Caki2 (cell line): ENCODE measurements at places on chromosomes 13 and 19.

DNA sequence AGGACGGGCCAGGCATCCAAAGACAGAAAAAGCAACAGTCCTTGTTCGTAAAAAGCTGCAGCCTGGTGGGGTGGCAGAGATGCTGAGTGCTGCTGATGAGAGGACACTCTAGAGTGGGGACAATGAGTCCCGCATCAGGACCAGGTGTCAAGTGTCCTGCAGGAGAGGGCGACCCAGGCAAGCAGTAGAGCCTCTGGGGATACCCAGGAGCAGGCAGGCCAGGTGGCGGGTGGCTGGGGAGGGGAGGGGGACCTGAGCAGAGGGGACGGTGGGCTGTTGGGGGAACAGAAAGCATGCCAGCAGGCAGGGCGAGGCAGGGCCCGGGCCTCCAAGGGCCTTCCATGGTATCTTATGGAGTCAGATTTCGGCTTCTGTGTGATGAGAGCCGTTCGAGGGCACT, 35.8 kb downstream of the GGACT start:
- DNase-seq: no peak

DNA sequence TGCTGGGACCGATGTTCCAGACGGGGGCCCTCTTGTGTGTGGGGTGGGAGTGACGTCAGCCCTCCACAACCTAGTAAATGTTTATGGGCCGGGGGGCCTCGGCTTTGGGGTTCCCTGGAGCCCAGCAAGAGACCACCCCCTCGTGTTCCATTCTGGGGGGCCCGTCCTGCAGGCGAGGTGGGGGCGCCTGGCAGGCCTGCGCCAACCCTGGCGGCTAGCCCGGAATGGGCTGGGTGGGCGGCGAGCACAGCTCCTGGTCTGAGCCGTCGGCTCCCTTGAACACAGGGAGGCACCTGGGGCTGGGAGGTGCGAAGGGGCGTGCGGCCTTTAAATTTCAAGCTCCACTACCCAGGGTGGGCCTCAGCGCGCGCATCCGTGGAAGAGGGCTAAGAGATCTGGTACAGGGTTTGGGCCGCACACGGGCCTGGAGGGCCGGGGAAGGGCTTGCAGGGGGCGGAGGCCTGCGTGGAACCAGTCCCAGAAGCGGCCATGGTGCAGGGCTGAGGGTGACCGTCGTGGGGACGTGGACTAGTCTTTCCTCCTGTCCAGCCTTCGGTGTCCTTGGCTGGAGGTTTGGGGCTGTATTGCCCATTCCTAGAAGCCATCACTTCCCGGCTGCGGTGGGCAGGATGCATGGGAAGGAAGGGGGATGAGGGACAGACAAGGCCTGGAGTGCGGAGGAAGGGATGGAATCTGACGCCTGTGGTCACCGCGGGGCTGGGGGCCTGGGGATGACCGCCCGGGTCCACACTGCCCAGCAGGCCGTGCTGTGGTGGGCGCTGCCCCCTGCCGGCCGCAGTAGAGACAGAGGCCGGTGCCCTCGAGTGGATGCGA, 11.4 kb downstream of the NDUFA11 start:
- DNase-seq: peak; percentile 19

GRCh38 chr19:50694815-50695145, 24.8 kb downstream of the SHANK1 start:
- no peak for DNase-seq

DNA sequence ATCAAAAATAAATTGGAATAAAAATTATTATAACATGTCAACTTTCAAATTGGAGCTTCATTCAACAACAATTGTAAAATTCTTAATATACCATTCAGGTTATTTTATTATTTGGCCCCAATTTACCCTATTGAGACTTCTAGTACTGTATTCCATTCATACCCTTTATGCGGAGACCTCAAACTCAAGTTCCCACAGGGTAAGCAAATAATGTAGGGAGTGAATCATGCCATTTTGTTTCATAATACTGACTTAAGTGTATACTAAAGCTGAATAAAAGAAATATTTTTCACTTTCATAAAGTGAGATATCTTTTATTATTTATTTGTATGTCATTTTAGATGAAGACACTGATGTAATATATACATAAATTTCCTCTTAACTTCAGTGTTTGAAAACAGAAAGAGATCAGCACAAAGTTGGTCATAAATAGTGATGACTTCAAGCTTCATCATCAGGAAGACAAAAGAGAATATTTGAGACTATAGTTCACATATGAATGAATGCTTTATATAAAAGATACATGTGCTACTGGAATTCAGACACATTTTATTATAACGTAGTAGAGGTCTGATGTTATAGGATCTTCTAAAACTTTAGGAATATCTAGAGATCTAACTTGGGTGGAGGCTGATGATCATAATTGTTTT, 894.4 kb upstream of the PCDH9 start:
- DNase-seq: no peak

DNA sequence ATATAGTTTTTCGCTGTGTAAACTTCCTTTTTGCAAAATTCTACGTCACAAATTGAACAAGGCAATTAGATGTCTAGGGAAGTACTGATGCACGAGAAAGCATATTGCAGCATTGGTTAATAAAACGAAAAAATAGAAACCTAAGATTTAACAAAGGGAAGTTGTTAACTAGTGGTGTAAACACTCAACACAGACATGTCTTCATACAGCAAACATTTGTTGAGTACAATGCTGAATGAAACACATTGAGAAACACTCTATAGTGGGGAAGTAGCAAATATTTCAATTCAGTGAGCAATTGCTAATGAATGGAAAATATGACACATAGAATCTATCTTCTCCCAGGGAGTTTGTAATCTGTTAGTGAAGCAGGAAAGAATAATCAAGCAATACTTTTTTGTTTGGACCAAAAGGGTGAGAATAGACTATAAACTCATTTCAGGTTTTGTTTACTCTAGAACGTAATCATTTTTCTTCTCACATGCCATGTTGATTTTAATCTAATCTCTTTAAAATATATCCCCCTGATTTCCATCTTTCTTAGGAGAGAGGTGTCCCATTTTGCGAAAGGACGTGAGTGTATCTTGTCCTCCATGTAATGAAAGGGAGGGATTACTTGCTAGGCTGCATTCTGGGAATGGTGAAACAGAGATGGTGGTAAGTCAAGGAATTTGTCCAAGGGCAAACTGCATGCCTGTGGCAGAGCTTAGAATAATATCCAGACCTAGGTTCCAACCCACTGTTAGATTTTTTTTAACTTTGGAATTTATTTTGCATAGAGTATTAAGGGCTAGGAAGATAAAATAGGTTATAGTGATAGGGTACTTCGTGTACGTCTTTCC, 1.7 kb upstream of the ANKRD10 start:
- no peak for DNase-seq

DNA sequence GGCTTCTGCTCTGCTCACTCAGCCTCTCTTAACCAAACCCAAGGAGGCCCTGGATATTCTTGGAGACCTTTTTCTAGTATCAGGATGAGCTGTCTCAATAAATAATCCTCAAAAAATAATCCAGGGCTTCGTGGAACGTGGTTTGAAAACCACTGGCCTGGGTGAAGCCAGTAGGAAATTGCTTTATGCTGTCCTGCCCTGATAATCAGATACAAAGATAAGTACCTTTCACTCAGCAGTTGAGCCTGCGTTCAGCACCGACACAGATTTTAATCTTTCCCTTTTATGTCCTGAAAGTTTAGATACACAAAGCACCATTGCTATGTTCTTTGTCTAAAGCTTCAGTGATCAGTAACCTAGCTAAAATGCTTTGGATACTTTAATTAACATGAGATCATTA, 460.0 kb downstream of the RFC3 start:
- no peak for DNase-seq

GRCh38 chr19:54425382-54425723, 10.1 kb downstream of the TTYH1 start:
- DNase-seq: no peak

GRCh38 chr19:18393836-18394235, 3.6 kb downstream of the LRRC25 start:
- DNase-seq: no peak

DNA sequence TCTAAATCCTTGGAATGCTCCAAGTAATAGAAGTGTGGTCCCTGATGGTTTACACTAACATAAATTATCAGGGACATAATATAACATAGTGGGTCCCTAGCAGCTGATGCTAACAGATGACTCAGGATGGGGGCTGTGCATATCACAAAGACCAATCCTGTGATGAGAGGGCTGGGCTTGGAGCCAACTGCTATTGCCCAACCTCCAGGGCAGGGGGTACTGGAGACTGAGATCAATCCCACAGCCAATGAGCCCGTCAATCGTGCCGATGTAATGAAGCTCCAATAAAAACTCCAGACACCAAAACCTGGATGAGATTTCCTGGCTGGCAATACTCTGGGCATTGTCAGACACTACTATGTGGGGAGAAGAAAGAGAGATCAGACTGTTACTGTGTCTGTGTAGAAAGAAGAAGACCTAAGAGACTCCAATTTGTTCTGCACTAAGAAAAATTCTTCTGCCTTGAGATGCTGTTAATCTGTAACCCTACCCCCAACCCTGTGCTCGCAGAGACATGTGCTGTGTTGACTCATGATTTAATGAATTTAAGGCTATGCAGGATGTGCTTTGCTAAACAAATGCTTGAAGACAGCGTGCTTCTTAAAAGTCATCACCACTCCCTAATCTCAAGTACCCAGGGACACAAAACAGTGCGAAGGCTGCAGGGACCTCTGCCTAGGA, 33.4 kb downstream of the ABCC4 start:
- DNase-seq: peak; percentile 90

GRCh38 chr13:44969551-44970484, 19.5 kb downstream of the NUFIP1 start:
- peak; percentile 37 for DNase-seq

DNA sequence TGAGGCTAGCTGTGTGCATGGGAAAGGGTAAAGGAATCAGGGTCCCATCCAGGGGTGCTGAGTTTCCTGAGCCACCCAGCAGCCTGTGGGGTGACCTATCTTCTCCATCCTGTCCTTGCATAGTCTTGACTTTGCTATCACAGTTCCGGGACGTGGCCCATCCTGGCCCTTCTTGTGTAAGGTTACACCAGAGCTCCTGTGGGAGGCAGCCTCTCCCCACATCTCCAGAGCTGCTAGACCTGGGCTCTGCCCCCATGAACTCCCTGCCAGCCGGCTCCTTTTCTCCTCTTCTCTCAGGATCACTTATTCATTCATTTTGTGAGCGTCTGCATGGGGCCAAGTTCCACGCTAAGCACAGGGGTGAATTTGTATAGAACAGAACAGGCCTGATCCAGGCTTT, 238.9 kb downstream of the TSHZ3 start:
- no peak for DNase-seq

- DNase-seq: no peak
Observed at GRCh38 chr19:35909684-35910035, 1.6 kb upstream of the TYROBP start.

DNA sequence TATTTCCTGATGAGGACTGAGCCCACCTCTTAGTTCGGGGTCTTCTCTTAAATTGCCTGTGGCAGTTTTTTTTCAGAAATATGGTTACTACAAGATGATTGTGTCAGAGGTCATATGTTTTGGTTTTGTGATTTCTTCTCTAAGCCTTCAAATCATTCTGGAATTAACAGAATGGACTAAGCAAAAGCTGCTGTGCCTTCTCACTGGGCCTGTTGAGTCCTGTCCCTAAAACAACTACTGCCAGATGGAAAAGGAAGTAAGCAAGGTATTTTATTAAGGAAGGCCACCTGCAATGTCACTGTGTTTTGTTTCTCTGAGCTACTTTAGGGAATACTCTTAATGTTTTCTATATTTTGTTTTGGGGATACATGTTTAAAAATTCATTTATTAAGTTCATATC, 470.8 kb downstream of the PCDH20 start:
- no peak for DNase-seq

GRCh38 chr19:46076951-46077814, 36.4 kb upstream of the IGFL4 start:
- DNase-seq: peak; percentile 85

DNA sequence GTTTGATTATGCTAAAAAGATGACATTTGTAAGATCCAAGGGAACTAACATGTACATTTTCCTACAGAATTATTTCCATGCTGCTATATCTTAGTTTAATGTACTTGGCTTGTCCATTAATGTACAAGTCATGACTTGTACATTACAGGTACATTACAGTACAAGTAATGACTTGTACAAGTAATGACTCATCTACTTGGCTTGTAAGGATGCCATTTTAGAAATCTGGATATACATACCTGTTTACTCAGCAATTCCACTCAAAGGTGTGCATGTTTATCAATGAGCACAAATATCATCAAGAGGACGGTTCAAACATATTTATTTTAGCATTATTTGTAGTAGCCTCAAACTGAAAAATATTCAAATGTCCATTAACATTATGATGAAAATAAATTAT, 87.0 kb upstream of the TRPC4 start:
- no peak for DNase-seq

DNA sequence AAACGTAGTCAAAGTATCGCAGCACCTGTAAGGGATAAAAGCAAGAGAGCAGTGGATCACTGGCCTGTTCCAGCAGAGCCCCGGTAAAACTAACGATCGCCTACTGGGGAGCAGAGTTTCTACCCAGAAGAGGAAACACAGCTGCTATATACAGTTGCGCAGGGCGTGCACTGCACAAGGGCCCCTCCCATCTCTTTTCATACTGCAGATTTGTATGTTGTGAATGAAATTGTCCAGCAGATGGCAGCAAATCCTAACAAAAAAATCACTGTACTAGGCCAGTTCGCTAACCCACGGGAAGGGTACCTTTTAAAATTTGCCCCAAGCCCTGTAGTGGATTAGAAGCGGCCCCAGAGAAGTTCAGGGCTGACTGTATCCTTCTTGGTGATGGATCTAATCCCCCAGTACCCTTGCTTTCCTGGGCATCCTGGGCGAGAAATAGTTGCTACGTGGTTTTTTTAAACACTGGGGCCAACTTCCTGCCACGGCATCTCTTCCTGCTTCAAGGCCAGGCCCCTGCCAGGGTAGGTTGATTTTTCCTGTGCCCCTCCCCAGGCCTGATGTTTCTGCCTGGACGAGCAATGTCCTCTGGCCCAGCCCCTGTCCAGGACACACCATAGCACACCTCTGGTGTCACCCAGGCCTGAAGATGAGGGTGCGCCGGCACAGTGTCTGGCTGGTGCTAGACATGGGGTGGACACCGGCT, 127.0 kb downstream of the IER2 start:
- peak; percentile 77 for DNase-seq

GRCh38 chr13:95523598-95523997, 28.9 kb upstream of the CLDN10 start:
- no peak for DNase-seq

DNA sequence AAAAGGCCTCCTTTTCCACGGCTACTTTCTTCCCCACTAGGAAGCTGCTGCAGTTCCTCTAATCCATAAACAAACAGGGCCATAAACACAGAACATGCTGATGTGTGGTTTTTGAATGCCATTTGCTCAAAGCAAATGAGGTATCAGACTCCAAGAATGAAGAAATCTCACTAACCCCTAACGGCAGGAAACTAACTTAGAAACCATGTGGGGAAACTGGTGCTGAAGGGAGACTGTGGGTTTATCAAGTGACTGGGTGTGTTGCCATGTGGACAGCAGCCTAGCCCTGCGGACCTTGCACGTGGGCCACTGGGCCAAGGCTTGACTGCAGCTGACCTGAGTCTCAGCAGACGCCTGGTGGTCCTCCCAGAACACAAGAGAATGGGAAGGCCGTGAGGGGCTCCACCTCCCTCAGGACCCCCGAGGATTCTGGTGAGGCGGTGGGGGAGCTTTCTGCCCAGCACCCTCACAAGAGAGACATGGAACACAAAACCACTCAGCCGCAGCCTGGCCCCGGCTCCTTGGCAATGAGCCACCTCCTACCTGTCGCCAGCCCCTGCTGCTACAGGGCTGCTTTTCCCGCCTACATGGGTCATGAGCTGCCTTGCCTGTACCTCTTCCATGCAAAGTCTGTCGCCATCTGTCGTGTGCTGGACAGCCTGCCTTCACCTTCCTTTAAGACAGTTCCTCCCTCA, 10.6 kb downstream of the SLC15A1 start:
- DNase-seq: no peak

- no peak for DNase-seq
Observed at GRCh38 chr19:11506967-11507366, 1.3 kb upstream of the ZNF653 start.
